Osteocyte (in vitro differentiated cells): ENCODE measurements at places on chromosomes 7 and 10. TPM values are rescaled to one million over a fixed set of nuclear protein-coding genes. Genes with fewer than 3 reads are reported as not detected.

- peaks cover 19% of the 10 kb centered on the region for H3K4me1 ChIP-seq
- no peak overlapping the region for H3K27ac ChIP-seq
- no peak overlapping the region for H3K4me3 ChIP-seq
- H3K36me3 ChIP-seq, result no peaks in the 10 kb centered on the region
- DNase-seq, result no peak
- peaks cover 32% of the 10 kb centered on the region for H3K27me3 ChIP-seq
These were observed 6.0 kb upstream of the LIPA start for GRCh38 chr10:89257581-89257980.

- H3K27ac ChIP-seq, result no peak overlapping the region
- DNase-seq, result no peak
- H3K4me1 ChIP-seq, result no peaks in the 10 kb centered on the region
- peaks cover 22% of the 10 kb centered on the region for H3K27me3 ChIP-seq
These were observed 20.3 kb upstream of the MYH16 start for GRCh38 chr7:99252166-99252895.

GRCh38 chr7:4681218-4681851, 760 bp upstream of the FOXK1 start:
- peak overlapping the region; percentile 66 for H3K27ac ChIP-seq
- H3K27me3 ChIP-seq, result no peaks in the 10 kb centered on the region
- no peaks in the 10 kb centered on the region for H3K36me3 ChIP-seq
- DNase-seq, result no peak

Gene ZYX
- total RNA-seq, result 370 and 412 TPM in 2 replicates
